Activated CD8-positive, alpha-beta memory T cell treated with anti-CD3 and anti-CD28 coated beads for 1 hour (primary cell): ENCODE measurements at places on chromosomes 7 and 10.

GRCh38 chr7:90726120-90726519 lies 130.0 kb downstream of the CDK14 start:
- no peak for DNase-seq

DNA sequence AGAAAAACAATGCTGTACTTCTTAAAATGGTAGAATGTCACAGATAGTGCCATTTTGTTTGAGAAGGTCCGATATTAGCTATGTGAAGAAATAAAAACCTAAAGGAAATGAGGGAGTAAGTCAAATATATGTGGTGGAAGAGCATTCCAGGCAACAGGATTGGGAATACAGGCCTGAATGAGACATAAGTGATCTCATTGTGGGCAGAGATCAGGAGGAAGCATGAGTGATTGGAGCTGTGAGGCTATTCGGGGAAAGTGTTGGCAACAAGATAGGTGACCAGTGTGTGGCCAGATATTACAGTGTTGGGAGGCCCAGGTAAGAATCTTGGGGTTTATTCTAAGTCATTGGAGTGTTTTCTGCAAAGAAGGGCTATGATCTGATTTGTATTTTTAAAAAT lies 41.3 kb upstream of the AGMO start:
- no peak for DNase-seq

DNA sequence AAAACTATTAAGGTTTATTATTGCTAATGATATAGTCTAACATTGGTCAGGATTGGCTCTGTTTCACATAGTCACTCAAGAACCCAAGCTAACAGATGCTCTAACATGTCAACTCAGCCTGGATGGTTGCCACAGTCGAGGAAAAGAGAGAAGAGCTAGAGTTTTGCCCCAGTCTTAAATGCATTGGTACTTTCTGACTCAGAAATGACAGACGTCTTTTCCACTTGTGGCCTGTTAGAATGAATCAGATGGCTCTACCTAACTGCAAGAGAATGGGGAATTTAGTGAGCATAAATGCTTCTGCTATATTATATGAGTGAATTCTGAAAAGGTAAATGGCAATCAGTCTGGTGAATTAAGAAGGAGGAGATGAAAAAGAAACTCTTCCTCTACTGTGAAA lies 13.9 kb downstream of the HECTD2 start:
- DNase-seq, result no peak

GRCh38 chr10:126959906-126960685 lies 54.9 kb downstream of the DOCK1 start:
- no peak for DNase-seq

DNA sequence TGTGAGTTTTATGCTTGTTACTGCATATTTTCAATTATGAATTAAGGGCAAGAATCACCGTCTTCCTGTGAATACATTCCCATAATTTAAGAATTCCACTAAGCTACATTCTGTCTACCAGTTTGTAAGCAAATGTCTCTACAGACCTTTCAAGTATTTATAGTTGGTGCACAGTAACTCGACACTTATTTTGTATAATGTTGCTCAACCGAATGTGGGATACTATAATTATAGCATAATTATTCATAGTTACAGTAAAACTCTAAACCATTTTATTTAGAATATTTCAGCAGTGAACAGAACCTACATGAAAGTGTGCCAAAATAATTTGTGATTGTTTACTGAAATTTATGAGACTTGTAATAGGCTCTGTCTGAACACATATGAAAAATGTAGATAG lies 17.3 kb upstream of the CUBN start:
- no peak for DNase-seq

- DNase-seq, result no peak
Observed at GRCh38 chr10:6338361-6338760, 135.6 kb downstream of the PFKFB3 start.

- DNase-seq, result no peak
Observed at GRCh38 chr10:104028146-104028545, 57.5 kb downstream of the COL17A1 start.

- DNase-seq, result no peak
Observed at GRCh38 chr10:93330824-93331223, 151.3 kb downstream of the MYOF start.

DNA sequence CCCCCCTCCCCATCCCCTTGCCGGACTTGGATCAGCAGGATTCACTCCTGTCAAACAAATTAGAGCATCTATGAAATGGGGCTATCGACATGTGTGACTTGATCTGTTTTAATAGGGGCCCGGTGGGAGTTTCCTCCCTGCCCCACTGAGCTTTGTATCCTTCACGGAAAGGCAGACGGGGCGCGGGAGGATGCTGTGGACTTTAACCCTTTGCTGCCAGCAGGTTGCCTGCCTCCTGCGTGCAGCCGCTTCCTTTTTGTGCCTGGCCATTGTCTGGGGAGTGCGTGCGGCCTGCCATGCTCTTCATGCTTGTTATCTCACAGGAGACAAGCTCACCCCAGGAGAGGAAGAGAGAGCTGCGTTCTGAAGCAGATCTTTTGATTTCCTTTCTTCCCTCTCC lies 512.8 kb upstream of the GALNT17 start:
- no peak for DNase-seq

GRCh38 chr7:32163896-32164295 lies 93.7 kb upstream of the PDE1C start:
- DNase-seq, result no peak

- no peak for DNase-seq
Observed at GRCh38 chr7:128174386-128174785, 66.7 kb upstream of the LEP start.

- DNase-seq, result no peak
Observed at GRCh38 chr10:104487794-104488438, 134.3 kb downstream of the CFAP58 start.

- DNase-seq, result no peak
Observed at GRCh38 chr7:98399890-98400541, 874 bp downstream of the BAIAP2L1 start.

GRCh38 chr7:114414156-114415063 lies at the start of gene FOXP2:
Gene FOXP2 (plus strand): TSS chr7:114414815. CDS start chr7:114426512, 11,697 bp downstream.
- DNase-seq, result no peak

- no peak for DNase-seq
Observed at GRCh38 chr10:125005312-125006187, 63.6 kb downstream of the ZRANB1 start.

DNA sequence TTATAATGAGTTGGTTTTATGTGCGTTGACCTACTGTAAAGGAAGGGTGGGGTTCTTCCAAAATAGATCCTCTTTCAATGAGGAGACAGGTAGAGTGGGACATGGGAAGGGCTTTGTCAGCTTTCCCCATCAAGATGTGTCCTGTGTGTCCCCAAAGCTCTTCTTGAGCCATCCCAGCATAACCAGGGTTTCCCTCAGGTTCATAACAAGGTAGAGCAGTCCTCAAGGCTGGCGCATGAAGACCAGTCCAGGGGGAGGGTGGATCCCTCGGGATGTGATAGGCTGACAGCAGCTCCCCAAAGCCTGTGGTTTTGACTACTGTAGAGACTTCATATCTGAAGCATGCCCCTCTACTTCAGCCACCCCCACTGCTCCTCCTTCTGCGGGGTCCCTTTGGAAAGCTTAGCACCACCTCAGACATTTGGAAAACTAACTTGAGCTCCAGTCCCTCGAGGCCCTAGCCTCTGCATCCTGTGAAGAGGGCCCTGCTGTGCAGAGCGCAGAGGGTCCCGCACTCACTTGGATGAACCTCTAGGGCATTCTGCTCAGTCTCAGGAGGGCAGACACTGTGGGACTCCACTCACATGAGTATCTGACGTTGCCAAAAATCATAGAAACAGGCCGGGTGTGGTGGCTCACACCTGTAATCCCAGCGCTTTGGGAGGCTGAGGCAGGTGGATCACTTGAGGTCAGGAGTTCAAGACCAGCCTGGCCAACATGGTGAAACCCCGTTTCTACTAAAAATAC lies 1.1 kb upstream of the GIMAP8 start:
- no peak for DNase-seq

GRCh38 chr10:23568996-23569395 lies 130.1 kb downstream of the OTUD1 start:
- no peak for DNase-seq

DNA sequence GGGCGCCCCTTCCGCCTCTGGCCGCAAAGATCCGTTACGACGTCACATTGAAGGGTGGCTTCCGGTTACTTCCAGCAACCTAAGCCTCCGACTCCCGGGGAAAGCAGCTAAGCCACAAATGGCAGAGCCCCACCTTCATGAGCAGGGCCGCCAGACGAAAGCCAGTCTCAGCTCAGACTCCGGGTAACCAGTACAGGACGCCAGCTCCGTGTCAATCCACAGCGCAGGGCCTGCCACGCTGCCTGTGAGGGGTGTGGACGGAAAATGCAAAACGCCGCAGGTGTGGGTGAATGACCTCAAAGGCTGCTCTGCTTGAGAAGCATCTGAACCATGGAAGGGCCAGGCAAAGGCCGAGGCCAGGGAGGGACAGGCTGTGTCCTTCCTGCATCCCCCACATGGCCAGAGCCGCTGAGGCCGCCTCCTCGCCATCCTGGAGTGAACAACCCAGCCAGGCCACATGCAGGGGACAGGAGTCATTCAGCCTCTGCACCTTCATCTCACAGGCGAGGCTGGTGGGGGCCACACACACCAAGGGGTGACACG lies 53.5 kb upstream of the PPP2R2D start:
- DNase-seq, result no peak

DNA sequence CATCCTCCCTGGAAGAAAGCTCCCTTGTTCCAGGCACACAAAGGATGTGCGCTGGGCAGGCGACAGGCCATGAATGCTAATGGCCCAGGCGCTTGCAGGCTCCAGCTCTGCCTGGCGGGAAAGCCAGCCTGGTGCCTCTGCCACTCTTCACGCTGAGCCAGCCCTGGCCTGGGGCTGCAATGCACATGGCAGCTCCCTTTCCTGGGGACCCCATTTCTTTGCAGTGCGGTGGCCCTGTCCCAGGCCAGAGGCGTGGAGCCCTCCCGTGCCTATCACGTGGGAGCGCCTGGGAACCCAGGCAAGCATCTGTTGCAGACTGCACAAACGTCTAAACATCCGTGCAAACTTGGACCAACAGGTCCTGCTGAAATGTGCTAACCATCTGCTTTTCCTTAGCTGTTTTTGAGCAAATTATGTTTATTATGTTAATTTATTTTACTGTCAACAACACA lies 152.1 kb upstream of the LYZL2 start:
- no peak for DNase-seq
